Fibroblast of the conjunctiva (primary cell): ENCODE measurements at places on chromosomes 7 and 10.

DNA sequence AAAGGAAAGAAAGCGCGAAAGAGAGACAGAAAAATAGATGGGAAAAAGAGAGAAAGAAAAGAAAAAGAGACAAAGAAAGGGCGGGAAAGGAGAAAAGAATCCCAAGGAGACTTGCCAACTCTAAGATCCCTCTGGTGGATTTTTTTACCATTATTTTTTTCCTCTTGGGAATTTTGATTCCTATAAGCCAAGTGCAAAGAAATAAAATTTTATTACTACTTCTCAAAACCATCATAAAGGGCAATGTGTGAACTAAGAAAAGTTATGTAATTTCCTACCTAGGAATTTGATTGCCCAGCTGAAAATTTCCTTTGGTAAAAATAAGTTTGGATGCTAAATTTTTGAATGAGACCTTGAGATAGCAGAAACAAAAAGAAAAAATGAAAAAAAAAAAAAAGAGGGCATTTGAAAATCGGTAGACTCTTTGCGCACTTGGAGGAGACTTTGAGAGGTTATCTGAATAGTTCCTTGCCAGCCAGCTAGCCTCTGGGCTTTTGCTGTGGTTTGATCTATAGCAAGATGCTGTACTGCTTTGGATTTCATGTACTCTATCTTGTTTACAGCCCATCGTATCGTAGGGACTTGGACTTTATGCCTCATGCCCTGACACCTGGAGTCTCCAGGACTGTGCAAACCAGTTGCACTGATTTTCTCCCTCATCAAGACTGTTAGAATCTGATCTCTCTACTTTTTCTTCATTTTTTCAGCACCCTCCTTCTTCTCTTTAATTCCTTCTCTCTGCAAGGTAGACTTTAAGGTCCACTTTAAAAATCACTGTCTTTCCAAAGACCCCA is 535.4 kb upstream of the MKI67 start:
- no peak for DNase-seq

DNA sequence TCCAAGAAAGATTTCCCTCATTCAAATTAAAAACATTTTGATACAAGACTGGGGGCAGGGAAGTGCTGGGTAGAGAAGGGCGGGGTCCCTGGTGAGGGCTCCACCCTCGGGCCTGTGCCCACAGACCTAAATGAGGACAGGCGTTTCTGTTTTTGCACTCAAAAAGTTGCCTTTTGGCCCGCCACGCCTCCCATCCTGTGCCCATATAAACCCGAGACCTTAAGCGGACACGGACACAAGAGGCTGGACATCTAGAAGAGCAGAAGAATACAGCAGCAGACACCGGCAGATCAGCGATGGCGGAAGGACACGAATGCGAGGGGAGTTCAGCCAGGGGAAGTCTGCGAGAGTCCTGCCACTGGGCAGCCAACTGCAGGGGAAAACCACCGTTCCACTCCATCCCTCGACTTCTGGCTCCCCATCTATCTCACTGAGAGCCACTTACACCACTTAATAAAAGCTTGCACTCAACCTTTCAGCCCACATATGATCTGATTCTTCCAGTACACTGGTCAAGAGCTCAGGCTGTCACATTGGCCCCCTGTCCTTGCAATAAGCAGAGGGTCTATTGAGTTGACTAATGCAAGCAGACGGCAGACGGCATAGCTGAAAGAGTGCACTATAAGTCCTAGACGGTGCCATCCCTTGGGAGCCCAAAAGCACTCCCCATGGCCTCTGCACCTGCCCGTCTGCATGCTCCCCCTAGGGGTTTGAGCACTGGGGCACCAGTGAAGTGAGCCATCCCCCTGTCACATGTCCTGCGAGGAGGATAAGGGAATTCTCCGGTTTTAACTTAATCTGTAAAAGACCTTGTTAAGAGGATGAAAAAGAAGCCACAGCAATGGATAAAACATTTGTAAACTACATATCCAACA is 181.8 kb upstream of the PRSS1 start:
- DNase-seq = no peak

GRCh38 chr7:7761340-7761973 is 43.0 kb upstream of the RPA3 start:
- DNase-seq = peak; percentile 63

DNA sequence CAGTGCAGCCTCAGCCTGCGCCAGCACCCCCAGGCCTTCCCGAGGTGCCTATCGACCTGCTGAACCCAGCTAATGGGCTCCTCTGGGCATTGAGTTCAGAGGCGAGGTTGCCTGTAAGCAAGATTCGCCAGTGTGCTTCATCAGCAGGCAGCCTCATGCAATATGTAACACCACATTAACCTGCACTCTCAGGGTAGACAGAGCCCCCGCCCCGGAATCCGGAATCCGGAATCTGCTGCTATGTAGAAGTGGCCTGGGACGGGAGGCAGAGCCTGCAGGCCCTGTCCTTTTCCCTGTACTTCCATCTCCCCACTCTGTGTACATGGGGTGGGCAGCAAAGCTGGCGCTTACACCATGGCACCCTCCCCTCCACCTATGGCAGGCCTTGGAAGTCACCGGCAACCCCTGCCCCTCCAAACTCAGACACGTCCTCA is 83.9 kb upstream of the RET start:
- DNase-seq = no peak

- DNase-seq = no peak
Observed at GRCh38 chr10:119502618-119503155, 39.8 kb downstream of the RGS10 start.

- no peak for DNase-seq
Observed at GRCh38 chr10:21860718-21861117, 142.8 kb downstream of the DNAJC1 start.

DNA sequence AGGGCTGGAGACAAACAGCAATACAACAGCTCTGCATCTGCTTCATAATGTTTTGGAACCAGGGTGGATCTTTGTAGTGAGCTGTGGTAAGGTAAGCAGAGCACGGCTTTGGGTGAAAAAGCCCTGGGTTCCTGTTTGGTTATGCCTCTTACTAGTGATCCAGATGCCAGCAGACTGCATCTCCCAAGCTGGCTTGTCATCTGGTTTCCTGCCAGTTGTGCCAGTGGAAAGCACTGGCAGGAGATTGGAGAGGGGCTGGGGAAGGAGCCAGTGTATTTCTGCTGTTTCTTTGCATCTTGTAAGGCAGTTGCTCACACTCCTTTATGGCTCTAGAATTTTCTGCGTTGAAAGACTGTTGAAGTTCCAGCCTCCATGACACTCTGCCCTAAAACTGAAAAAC is 137.6 kb downstream of the TSPAN12 start:
- no peak for DNase-seq

- no peak for DNase-seq
Observed at GRCh38 chr7:127591591-127591990, 1.9 kb upstream of the FSCN3 start.

DNA sequence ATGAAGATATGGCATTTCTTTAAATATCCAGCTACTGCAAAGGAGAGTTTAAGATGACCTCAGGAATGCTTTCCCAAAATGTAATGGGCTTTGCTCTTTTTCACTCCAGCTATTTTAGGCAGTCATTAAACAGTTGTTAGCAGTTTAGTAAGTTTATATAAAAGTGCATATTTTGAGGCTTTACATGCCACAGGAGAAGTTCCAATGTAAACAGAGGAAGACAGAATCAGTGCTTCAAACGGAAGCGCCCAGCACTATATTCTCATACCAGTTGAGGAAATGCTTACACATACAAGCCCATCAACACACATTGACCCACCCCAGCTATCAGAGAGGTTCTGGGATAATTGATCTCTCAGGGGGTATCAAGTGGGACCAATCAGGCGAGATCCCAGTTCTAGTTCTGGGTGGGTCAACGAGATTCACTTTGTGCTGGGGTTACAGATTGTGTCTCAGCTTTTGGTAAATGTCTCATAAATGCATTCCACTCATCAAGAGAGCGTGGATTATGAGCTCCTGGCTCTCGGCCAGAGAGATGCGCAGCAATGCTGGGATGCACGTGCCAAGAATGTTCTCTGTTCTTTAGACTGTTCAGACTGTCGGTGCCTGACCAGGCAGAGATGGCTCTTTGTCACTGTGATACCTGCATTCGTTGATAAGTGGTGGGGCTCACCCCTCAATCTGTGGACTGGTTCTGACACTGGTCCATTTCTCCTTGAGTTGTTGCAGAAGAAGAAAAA is 55.0 kb downstream of the CACNB2 start:
- DNase-seq = no peak

- no peak for DNase-seq
Observed at GRCh38 chr7:72042855-72043254, 369.3 kb downstream of the CALN1 start.

GRCh38 chr7:835485-836401 is 3.5 kb downstream of the SUN1 start:
- DNase-seq = no peak

GRCh38 chr10:72552857-72553256 is 73.0 kb downstream of the MICU1 start:
- DNase-seq = peak; percentile 62

- no peak for DNase-seq
Observed at GRCh38 chr10:121187391-121187790, 336.2 kb downstream of the WDR11 start.

- no peak for DNase-seq
Observed at GRCh38 chr10:58993480-58994221, 182.8 kb upstream of the PHYHIPL start.

DNA sequence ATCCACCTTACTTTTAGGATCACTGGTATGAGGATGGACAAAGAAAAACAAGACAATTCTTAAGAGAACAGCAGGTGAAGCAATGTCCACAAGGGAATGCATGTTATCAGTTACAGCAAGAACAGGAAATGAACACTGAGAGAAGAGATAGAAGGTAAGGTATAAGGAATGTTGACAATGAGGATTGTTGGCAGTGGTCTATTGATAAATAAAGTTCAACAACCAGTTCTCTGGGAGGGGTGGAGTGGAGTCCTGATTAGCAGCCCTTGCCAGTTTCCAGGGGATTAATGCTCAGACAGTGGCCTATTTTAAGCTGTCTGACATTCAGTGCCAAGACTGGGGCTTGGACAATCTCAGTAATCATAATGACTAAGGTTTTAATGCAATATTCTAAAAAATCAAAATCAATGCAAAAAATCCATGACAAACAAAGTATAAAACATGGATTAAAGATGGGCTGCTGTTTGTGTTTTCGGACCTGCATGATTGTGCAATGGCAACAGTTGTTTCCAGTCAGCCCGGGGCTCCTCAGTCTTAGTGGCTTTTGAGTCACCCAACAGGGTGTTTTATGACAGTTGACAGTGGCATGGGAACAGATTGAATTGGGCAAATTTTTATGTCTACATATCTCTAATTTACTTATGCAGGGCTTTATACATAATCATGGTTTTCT is 13.8 kb upstream of the AKR1B1 start:
- no peak for DNase-seq

DNA sequence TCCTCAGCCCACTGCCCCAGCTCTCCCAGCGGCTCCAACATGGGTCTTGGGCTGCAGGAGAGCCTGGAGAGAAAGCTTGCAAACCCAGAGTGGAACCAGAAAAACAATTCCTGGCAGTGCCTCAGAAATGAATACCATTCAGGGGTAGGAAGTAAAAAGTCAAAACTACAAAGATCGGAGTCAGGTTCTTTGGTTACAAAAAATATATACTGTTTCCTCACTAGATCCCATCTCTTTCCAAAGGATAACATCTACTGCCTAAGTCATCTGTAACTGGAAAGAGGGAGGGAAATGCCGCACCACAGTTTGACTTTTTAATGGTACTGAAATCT is 14.9 kb downstream of the CREB3L2 start:
- no peak for DNase-seq

- no peak for DNase-seq
Observed at GRCh38 chr10:86344714-86345161, 21.9 kb downstream of the GRID1 start.

DNA sequence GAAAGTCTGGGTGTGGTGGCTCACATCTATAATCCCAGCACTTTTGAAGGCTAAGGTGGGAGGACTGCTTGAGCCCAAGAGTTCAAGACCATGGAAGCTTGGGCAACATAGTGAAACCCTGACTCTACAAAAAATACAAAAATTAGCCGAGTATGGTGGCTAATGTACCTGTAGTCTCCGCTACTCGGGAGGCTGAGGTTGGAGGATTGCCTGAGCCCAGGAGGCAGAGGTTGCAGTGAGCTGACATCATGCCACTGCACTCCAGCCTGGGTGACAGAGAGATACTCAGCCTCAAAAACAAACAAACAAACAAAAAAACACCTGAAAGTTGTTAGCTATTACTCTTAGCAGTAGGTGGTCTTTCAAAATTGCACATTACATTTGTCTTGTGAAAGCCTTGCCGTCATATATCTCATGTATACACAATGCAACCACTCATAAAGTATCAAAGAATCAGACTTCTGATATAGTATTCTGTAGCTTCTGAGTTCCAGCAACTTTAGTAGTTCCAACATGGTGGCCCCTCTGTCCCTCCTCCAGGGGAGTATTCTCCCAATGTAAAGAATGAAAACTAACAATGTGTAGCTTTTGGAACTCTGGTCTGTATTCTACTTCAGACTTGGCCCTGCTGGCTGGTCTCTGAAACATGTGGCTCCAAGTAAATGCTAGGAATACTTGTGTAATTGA is 101.5 kb downstream of the ZNF92 start:
- DNase-seq = no peak

GRCh38 chr10:89309156-89310055 is 7.6 kb downstream of the IFIT2 start:
- DNase-seq = no peak

DNA sequence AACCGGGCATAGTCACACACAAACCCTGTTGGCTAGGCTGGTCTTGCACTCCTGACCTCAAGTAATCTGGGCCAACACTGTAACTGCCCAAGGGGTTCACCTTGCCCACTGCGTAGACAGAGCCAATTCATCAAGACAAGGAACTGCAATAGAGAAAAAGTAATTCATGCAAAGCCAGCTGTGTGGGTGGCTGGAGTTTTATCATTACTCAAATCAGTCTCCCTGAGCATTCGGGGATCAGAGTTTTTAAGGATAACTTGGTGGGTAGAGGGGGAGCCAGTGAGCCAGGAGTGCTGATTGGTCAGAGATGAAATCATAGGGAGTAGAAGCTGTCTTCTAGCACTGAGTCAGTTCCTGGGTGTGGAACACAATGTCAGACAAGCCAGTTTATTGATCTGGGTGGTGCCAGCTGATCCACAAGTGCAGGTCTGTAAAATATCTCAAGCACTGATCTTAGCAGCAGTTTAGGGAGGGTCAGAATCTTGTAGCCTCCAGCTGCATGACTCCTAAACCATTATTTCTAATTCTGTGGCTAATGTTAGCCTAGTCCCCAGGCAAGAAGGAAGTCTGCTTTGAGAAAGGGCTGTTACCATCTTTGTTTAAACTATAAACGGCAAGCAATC is 15.6 kb upstream of the FXYD4 start:
- DNase-seq = no peak

- no peak for DNase-seq
Observed at GRCh38 chr10:131620904-131621303, 279.9 kb upstream of the PPP2R2D start.

- no peak for DNase-seq
Observed at GRCh38 chr7:63080406-63080805, 918.2 kb upstream of the ZNF722 start.

DNA sequence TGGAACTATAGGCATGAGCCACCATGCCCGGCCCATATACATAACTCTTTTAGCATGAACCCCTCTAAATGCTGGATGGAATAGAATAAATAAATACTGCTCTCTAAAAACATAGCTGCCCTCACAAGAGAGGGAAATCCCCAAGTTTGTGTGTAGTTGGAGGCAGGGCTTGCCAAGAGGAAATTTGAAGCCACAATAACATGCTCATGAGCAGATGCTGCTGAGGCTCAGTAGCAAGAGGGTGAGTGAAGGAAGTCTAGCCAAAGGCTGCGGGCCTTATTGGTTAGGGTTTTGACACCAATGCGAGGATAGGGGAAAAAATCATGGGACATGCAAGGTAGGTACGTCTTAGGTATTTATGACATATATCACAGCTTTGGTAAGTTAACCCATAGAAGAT is 17.3 kb downstream of the TPK1 start:
- DNase-seq = no peak
